ENCODE measurements at places on chromosomes 5 and 9. TPM values are rescaled to one million over a fixed set of nuclear protein-coding genes. Genes with fewer than 3 reads are reported as not detected.

Gene PCDHB14
- total RNA-seq, result not detected

Gene PCDHGB2
- 0.28 TPM for total RNA-seq

Gene ECM2
- total RNA-seq, result 3.1 TPM

Gene CMYA5
- 0.88 TPM for total RNA-seq

Gene MARCHF11
- not detected for total RNA-seq

Gene PHYHD1
- total RNA-seq, result 4.2 TPM

Gene MYMK
- total RNA-seq, result not detected

Gene FAM169A
- 3.9 TPM for total RNA-seq

Gene PARP8
- total RNA-seq, result 17.6 TPM

Gene N4BP3
- 1.1 TPM for total RNA-seq

Gene LCN1
- total RNA-seq, result not detected

Gene CCDC112
- total RNA-seq, result 4.3 TPM

Gene HINT1
- total RNA-seq, result 210 TPM

Gene SPINK7
- not detected for total RNA-seq

Gene FCN1
- not detected for total RNA-seq

Gene CKMT2
- total RNA-seq, result not detected

Gene PKD2L2
- 0.50 TPM for total RNA-seq

Gene PHF24
- not detected for total RNA-seq

Gene MARVELD2
- total RNA-seq, result 16.2 TPM

Gene KCNT1
- not detected for total RNA-seq

Gene GFI1B
- total RNA-seq, result not detected

Gene RUSC2
- total RNA-seq, result 10.1 TPM

Gene STPG3
- 0.46 TPM for total RNA-seq

Measured in PC-9 (cell line).